ENCODE measurements at places on chromosomes 5 and 9.

DNA sequence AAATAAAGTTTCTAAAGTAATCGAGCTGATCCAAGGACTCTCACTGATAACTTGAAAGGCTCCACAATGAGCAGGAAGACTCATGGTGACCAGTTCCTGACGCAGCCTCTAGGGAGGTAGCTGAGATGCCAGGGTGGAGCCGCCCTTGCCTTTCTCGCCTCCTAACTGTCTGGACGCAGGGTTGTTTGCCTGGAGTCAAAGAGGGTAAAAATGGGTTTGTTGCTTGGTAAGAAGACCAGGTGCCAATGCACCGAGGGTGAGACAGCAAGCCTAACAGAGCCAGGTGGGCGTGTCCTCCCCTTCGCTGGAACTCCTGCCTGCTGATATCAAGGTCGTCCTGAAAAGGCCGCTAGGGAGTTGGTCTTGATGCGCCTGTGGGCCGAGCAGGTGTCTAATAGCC lies 48.6 kb upstream of the FCN1 start:
- DNase-seq: no peak

DNA sequence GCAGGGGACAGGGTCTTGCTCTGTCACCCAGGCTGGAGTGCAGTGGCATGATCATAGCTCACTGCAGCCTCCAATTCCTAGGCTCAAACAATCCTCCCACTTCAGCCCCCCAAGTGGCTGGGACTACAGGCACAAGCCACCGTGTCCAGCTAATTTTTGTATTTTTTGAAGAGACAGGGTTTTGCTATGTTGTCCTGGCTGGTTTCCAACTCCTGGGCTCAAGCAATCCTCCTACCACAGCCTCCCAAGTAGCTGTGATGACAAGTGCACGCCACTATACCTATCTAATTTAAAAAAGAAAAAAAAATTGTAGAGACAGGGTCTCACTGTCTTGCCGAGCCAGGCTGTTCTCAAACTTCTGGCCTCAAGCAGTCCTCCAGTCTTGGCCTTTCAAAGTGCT lies 31.6 kb upstream of the LECT2 start:
- no peak for DNase-seq

GRCh38 chr5:149948993-149949392 lies 4.4 kb upstream of the PDE6A start:
- DNase-seq: no peak

DNA sequence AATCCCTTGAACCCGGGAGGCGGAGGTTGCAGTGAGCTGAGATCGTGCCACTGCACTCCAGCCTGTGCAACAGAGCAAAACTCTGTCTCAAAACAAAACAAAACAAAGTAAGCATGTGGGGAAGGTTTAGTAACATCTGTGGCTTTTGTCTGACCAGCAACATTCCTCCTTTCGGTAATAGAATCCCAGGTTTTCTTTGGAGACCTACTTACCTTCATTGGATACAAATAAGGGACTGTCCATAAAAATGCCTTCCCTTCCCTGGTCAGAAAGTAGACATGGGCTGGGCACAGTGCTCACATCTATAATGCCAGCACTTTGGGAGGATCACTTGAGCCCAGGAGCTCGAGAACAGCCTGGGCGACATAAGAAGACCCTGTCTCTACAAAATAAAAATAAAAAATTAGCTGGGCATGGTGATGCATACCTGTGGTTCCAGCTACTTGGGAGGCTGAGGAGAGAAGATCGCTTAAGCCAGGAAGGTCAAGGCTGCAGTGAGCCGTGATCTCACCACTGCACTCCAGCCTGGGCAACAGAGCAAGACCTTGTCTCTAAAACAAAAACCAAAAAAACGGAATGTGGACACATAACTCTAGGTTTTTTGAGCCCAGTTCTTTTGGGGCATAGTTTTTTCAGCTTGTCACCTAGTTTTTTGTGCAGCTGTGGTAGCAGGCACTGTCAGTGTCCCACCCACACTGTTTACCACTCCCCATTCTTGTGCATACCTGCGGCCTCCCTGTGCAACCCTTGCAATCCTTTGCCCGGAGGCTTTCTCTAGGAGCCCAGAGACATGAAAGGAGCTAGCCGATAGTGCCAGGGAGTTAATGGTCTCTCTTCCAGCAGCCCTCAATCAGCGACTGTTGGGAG lies 9.0 kb upstream of the SPINK4 start:
- DNase-seq: no peak

DNA sequence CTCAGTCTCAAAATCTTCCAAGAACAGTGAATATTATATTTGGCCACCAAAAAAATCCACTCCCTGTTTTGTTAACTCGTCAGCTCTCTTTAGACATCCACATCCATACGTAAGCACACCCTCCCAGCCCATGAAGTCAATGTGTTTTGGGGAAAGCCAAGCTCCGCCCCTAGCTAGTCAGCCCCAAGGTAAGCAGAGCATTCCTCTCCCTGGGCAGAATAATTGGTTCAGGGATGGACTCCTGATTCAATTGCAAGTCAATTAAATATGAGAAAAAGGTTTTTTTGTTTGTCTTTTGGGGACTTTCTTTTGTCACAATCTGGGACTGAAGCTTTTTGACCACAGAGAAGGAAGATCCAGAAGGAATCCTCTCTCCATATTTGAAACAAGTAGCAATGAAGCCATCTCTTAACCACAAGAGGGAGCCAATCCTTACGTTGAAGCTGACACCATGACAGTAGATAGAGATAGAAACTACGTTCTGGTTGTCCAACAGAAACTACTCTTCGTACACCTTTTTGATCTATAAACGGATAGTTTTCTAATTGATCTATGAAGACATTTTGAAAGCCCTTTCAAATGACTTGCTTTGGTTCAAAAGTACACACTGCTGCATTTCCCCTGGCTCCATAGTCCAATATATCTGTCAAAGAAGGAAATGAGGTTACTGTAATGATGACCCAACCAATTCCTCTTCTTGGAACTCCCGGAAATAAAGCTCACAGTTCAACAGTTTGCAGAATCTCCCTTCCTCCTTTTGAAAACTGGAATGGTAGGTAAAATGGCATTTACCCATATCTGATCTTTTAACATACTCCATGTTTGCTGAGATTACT lies 166.4 kb downstream of the TLE1 start:
- peak; percentile 56 for DNase-seq

- DNase-seq: no peak
Measured at GRCh38 chr9:121144482-121144881, 57.2 kb downstream of the RAB14 start.

GRCh38 chr9:77495834-77496671 lies 152.1 kb downstream of the GNA14 start:
- no peak for DNase-seq

DNA sequence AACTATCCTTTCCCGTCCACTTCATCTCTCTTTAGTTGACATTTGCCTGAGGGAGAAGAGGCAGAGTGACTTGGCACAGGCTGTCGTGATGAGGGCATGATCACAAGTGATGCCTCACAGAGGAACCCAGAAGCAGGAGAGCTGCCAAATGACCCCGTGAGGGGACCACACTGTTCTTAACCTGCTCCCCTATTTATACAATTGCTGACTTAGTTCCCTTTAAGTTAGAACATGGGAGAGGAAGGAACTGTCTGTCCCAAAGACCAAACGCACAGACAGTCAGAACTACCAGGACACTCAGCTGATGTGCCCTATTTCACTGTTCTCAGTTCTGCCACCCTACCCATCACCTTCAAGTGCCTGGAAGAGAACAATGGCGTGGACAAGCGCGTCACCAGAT lies 73.7 kb downstream of the SLC1A3 start:
- DNase-seq: no peak

DNA sequence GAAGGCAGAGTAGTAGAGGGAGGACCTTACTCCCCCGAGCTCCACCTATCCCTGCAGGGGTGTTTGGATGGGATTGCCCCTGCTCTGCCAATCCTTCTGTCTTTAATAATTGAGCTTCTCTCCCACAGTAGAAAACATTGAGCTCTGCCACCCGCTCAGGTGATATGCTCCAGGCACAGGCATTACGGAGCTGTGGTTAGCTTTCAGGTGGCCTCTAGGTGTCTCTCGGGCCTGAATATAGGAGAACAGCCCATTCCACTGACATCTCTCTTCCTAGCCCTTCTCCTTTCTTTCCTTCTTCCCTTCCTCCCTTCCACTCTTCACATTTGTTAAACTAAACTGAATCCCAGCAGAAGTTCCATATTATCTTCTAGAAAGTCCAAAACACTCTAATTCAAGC lies 203.4 kb downstream of the SYK start:
- DNase-seq: no peak

DNA sequence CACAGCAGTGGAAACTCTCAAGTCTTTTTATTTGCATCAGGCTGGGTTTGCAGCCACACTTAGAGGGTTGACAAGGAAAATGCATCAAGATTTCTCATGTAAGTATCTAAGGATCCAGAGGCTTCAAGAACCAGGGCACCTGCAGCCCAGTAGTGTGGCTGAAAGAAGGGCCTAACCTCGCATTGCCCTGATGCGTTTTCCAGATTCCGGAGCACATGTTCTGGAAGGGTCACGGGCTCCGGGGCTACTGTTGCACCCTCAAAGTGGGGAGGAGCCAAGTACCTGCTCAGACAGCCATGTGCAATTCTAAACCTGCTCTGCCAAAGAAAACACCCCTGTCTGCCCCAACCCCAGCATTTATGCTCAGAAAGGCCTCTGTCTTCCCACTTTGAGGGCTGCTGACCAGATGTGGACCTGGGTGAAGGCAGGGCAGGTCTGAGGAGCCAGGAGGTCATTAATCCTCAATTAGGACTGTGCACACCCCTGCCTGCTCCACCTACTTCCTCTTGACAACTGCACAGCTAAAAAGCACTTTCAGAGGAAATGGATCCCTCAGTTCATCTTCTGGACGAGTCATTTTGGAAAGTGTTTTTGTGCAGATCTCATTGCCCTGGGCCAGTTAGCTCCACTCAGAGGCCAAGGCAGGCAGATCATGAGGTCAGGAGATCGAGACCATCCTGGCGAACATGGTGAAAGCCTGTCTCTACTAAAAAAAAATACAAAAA lies 110.7 kb downstream of the SAXO1 start:
- DNase-seq: no peak

GRCh38 chr5:97006454-97007060 lies 70.7 kb downstream of the LNPEP start:
- no peak for DNase-seq

DNA sequence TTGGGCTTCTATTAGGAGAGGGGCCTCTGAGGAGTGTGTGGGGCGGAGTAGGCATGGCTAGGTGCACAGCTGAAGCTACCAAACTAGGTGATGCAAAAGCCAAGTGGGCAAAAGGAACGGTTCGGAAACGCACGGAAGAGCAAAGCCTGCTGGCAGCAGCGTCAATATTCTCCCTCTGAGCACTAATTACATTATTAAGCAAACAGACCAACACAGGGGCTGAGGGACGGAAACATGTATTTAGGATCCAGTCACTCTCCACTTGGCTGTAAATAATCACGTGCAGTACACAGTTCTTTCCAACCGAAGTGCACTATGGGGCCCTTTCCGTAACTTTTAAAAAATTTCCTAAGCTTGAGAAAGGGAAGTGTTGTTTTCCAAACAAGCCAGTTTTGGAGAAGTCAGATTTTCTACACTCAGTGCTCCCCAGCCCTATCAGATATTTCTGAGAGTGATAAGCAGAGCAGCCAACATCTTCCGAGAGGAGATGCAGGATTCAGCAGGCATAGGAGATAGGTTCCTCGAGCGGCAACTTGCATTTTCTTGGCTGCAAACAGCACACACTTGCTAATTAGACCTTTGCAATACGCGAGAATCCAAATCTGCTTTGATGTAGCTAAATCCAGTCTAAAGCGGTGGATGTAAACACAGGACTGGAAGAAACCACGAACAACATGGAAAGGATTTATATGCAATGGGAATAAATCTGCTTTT lies 217.2 kb upstream of the TBCA start:
- DNase-seq: peak; percentile 16

- no peak for DNase-seq
Measured at GRCh38 chr5:63768221-63768620, 194.0 kb downstream of the HTR1A start.

GRCh38 chr9:88534456-88535225 lies at the start of gene NXNL2:
TSS of gene NXNL2 (plus strand) at chr9:88535178. CDS start at chr9:88535435, 257 bp downstream.
- no peak for DNase-seq

- no peak for DNase-seq
Measured at GRCh38 chr9:112562235-112562958, 75.8 kb downstream of the KIAA1958 start.

DNA sequence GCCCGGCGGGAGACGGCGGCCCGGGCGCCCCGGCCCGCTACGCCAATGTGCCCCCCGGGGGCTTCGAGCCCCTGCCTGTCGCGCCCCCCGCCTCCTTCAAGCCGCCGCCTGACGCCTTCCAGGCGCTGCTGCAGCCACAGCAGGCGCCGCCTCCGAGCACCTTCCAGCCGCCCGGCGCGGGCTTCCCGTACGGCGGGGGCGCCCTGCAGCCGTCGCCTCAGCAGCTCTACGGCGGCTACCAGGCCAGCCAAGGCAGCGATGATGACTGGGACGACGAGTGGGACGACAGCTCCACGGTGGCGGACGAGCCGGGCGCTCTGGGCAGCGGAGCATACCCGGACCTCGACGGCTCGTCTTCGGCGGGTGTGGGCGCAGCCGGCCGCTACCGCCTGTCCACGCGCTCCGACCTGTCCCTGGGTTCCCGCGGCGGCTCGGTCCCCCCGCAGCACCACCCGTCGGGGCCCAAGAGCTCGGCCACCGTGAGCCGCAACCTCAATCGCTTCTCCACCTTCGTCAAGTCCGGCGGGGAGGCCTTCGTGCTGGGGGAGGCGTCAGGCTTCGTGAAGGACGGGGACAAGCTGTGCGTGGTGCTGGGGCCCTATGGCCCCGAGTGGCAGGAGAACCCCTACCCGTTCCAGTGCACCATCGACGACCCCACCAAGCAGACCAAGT lies 723 bp downstream of the SNX18 start:
- DNase-seq: no peak

- DNase-seq: no peak
Measured at GRCh38 chr9:69857131-69857530, 36.5 kb downstream of the CFAP95 start.

- DNase-seq: no peak
Measured at GRCh38 chr5:106121972-106122605, 1548.6 kb downstream of the EFNA5 start.

DNA sequence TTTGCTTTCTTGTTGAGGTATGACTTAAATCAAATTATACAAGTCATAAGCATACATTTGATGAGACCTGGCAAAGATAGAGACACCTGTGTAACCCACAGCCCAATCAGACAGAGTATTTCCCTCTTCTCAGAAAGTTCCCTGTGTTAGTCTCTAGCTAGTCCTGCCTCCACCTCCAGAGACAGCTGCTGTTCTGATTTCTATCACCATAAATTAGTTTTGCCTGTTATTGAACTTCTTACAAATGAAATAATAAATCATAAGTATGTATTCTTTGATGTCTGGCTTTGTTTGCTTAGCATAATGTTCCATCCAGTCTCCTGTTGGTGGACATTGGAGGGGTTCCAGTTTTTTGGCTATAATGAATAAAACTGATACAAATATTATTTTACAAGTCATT lies 194.5 kb downstream of the ICE1 start:
- peak; percentile 36 for DNase-seq

DNA sequence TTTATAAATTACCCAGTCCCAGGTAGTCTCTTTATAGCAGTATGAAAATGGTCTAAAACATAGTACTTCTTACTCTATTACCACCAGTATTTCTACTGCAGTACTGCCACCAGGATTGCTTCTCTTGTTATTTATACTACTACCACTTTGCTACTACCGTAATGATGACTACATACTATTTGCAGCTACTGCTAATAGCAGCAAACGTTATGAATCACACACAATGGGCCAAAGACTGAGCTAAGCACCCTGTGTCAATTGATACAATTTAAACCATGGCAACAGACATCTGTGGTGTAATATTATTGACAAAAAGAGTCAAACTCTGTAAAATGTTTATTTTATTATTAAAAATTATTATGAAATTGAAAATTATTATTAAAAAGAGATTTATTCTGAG lies 15.3 kb upstream of the KIF12 start:
- DNase-seq: no peak

- no peak for DNase-seq
Measured at GRCh38 chr9:23039402-23039801, 592.8 kb downstream of the DMRTA1 start.
